ENCODE measurements at places on chromosomes 6 and 20.

GRCh38 chr6:38640216-38640909 is 634 bp upstream of the BTBD9 start:
- no peak for DNase-seq

- DNase-seq, result no peak
Measured at GRCh38 chr20:38840894-38841470, 35.5 kb downstream of the PPP1R16B start.

- no peak for DNase-seq
Measured at GRCh38 chr20:48463916-48464315, 363.9 kb downstream of the PREX1 start.

DNA sequence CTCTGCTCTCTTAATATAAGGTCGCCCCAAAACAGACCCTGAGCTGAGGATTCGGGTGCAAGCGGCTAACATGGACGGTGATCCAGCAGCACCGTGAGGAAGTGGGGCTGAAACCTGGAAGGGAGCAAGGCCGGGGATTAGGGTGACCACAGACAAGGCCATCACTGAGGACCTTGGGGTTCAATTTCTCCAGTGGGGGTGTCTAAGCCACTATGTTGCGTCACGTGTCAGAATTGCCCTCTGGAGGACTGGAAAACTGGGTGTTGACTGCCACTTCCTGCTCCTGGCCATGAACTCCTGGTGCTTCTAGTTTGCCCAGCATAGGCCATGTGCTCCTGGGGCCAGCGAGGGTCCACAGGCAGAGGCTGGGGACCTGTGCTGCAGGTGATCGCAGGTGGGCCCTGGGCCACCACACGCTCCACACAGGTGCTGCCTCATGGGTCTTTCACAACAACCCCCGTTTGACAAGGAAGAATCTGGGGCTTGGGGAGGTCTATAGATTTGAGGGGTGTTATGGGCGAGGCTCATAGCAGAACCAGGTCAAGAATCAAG is 101.9 kb downstream of the CDH26 start:
- DNase-seq, result no peak

DNA sequence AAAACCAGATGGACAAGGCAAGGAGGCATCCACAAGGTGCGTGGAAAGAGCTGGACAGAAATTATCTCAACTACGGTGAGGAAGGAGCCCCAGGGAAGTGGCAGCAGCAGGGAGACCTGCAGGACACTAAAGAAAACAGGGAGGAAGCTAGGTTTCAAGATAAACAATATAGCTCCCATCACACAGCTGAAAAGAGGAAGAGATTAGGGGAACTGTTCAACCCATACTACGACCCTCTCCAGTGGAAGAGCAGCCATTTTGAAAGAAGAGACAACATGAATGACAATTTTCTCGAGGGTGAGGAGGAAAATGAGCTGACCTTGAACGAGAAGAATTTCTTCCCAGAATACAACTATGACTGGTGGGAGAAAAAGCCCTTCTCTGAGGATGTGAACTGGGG is 26.8 kb downstream of the TRMT6 start:
- DNase-seq, result no peak

DNA sequence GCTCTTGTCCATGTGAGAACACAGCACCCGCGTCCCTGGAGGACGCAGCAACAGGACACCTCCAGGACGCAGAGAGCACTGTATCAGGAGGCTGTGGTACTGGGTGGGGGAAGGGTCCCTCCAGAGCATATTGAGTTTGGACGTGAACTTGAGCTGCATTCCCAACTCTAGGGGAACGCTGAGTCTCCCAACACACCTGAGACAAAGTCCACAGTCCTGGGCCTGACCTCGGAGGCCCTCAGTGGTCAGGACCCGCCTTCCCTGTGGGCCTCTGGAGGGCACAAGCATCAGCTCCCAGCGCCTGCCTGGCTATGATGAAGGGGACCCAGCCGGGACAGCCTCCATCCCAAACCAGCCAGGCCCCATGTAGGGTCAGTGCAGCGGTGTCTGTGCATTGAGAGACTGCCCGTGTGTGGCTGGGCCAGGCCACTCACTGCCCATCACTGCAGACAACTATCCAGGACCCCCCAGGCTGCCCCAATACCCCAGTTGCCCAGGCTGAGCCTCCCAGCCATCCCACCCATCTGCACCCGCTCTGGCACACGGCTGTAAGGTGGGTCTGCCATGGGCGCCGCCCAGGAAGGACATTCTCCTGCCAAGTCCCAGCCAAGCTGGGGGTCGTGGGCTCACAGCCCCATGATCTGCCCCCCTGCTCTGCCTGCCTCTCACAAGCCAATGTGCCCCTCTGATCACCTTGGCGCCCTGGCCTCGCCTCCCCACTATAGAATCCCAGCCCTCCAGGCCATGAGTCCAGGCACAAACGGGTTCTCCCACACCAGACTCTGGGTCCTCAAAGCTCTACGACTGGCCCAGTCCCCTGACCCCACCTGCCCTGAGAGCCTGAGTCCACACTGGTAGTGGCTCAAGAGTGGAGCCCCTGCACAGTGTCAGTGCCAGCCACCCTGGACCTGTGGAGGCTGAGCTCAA is 115.7 kb downstream of the TAF4 start:
- DNase-seq, result no peak

DNA sequence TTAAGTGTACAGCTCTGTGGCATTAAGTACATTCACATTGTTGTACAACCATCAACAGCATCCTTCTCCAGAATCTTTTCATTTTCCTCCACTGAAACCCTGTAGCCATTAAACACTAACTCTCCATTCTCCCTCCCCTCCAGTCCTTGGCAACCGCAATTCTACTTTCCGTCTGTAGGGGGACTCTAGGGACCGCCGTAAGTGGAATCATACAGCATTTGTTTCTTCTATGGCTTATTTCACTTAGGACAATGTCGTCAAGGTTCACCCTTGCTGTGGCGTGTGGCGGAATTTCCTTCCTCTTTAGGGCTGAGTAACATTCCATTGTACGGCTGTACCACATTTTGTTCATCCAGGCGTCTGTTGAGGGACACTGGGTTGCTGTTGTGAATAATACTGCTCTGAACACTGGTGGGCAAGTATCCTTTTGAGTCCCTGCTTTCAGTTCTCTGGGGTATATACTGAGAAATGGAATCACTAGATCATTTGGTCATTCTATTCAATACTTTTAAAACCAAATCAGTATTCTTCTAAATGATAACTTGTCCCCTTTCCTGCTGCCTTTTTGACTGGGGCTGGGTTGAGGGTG is 50.7 kb downstream of the PPP1R3G start:
- no peak for DNase-seq

All from DMS79 (cell line).